Astrocyte (in vitro differentiated cells and primary cell): ENCODE measurements at places on chromosomes 16 and 17. TPM values are rescaled to one million over a fixed set of nuclear protein-coding genes. Genes with fewer than 3 reads are reported as not detected.

Gene RGS11
- total RNA-seq = 2.7 and 2.8 TPM in 2 replicates

Gene CSH2
- total RNA-seq = 4.3 and 5.8 TPM in 2 replicates

Gene CMTR2
- 16.0 TPM in 2 replicates for total RNA-seq

Gene ERN2
- total RNA-seq = not detected in 2 replicates

Gene RPA1
- 62.6 and 68.8 TPM in 2 replicates for total RNA-seq
